ENCODE measurements at places on chromosomes 2 and 18.

DNA sequence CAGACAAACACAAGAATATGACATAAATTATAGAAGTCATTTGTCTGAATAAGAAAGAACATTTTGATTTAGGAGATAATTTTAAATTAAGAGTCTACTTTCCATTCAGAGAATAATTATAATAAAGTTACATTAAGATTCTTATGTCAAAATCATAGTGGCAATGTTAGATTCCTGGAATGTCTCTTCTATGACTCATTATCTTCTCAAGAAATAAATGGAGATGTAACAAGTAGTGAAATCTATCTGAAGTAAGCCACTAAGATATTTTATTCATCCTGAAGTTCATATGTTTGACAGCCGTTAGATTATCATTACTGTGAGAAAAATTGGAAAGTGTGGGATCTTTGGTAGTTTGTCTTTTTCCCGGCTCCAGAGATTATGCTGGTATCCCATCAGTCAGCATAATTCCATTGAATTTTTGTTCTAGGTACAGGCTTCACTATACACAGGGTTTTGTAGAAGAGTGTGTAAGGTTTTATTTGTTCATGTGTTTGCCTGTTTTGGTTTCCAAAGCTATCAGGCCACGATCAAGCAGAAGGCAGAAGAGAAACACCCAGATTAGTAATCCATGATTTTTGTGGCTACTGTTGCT lies 1246.6 kb upstream of the LRRTM1 start:
- DNase-seq: no peak

DNA sequence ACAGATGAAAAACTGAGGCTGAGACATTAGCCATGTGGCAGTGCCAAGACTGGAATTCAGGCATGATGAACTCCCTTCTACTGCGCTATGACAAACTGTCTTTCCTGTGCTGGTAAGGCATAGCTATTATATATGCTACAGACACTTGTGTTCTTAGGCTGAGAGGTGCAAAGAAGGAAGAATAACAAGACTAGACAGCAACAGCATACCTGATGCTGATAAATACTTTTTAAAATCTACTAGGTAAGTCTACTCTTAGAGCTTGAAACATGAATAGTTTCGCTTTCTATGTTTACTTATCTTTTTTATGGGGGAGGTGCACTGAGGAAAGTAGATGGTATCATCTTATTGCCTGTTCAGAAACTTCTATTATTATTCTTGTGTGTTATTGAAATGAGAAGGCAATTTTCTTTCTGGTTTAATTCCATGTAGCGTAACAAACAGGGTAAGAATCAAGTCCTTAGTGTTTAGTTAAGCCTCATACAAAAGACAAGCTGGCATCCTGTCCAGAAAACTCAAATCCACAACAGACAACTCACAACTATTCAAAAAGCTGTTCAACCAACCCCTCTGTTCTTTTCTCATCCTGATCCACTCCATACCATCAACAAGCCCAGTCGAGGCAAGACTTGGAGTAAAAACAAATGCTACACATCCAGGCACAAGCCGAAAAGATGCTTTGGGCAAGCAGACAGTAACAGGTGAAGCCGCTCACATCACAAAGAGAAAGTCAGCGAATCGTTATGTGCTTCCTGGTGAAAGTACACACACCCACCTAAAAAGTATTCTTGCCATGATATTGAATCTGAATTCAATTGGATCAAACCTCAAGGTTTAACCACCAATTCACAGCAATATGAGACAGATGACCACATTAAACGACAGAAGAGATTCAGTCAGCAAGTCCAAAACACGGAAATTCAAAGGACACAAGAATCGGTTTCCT lies 1.5 kb downstream of the TTC32 start:
- DNase-seq: peak; percentile 26

DNA sequence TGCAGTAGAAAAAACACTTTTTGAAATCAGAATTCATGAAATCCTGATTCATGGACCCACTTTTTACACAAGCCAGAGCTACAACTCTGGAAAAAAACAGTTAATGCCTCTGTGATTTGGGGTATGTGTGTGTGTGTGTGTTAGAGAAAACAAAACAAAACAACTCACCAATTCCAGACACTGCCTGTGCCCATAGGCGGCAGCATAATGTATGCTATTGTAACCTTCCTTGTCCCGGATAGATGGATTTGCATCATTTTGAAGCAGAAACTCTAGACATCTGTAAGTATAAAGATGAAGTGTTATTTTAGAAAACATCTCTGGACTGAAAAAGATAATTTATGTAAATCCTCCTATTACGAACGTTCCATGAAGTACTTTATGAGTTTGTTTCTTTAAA lies 152.0 kb upstream of the PGAP1 start:
- no peak for DNase-seq

GRCh38 chr2:233409286-233409991 lies 55.1 kb downstream of the DGKD start:
- DNase-seq: peak; percentile 60

- DNase-seq: no peak
These were observed 674.9 kb downstream of the NYAP2 start for GRCh38 chr2:226074391-226074790.

GRCh38 chr18:56662502-56662901 lies 11.3 kb downstream of the WDR7 start:
- DNase-seq: no peak

GRCh38 chr2:54578648-54579045 lies 122.5 kb downstream of the SPTBN1 start:
- DNase-seq: no peak

GRCh38 chr2:64212801-64213321 lies 68.6 kb upstream of the PELI1 start:
- DNase-seq: no peak

DNA sequence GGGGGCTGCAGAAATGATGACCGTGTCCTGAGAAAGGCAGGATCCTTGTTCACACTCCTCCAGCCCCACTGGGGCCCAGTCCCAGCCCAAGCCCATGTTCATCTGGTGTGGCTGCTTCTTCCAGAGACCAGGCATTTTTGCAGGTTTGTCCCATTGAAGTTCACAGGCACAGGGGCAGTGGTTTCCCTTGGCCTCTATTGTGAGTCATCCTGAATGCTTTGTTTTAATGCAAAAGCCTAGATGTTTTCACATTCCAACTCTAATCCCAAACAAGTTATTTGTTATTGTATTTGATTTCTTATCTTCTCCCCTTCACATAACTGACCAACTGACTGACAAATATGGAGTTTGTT lies 426.4 kb upstream of the ID2 start:
- DNase-seq: no peak

Data from CD8-positive, alpha-beta T cell (primary cell).